ENCODE measurements at places on chromosomes 11 and 22. TPM values are rescaled to one million over a fixed set of nuclear protein-coding genes. Genes with fewer than 3 reads are reported as not detected.

DNA sequence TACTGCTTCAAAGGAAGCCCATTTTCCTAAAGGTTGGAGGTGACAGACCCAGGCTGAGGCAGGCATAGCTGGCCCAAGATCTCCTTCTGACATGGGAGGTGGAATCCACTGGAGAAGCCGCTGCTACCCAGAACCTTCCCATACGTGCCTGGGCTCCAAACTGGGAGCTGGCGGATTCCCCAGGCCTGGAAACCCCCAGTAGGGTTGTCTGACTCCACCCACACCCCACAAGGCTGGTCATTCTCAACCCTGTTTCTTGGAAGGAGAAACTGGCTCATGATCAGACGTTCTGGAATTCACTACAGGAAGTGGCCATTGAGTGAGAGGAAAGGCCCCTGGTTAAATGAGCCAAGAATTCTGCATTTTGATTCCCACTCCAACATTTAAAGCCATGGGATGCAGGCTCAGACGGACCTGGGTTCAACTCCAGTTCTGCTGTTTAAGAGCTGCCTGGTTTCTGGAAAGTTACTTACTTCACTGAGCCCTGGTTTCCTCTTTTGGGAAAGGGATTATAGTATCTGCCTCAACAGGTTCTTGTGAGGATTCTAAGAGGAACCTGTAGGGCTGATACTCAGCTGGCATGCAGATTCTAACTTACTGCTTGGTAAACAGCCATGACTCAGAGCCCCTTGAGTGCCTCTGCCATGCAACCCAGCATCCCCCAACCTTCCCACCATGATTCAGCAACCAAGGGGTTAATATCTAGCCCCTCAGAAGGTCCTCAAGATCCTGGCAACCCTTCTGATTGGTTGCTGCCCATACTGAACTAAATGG is 19.4 kb upstream of the TSKU start:
- no peak for DNase-seq

- no peak for DNase-seq
Observed at GRCh38 chr11:113728814-113729213, 22.7 kb upstream of the TMPRSS5 start.

GRCh38 chr11:71247551-71248250 is 4.7 kb downstream of the SHANK2 start:
- DNase-seq, result no peak

DNA sequence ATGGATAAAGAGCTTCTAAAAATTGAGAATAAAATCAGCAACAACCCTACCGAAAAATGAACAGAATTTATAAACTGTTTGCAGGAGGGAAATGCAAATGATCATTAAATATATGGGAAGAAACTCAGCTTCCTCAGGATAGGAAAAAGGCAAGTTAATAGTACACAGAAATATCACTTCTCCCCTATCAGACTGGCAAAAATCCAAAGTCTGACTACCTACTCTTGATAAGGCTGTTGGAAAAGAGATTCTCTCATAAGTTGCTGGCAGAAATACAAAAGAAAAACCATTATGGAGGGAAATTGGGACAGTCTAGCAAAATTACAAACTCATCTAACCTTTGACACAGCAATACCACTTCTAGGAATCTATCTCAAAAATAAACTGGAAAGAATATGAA is 100.9 kb upstream of the LDLRAD3 start:
- DNase-seq, result no peak

- no peak for DNase-seq
Observed at GRCh38 chr11:76270389-76270788, 64.1 kb upstream of the WNT11 start.

DNA sequence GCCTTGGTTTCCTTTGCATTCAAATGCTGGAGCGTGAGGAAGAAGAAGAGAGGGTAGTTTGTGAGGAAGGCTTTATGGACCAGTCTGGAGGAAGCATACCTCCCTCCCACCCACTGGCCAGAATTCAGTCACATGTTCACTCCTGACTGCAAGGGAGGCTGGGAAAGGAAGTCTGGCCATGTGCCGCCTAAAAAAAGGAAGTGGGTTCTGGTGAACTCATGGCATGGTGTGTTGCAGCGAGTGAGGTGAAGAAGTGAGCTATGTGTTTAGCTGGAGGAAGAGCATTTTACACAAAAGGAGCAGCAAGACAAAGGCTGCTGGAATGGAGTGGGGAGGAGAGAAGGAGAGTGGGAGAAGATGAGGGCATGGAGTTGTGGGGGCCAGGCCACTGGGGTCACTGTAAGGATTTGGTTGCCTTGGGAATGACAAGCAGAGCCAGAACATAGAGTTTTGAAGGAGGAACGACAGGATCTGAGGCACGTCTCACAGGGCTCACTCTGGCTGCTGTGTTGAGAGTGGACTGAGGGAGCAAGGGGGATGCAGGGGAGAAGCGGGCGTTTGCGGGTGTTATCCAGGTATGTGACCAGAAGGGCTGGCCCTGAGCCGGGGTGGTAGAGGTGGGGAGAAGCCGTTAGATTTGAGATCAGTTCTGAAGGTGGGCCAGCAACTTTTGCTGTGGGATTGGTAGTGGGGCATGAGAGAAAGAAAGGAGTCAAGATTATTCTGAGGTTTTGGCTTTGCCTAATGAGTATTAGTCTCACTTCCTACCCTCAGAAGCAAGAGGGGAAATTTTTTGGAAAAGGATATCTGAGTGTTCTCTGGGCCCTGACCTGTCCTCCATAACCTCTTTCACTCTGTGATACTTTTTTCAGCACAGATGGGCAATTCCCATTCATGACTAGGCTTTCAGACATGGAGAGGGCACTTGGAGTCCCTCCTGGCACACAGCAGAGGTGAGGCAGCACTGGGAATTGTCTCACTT is 26.4 kb downstream of the BMAL1 start:
- no peak for DNase-seq

- no peak for DNase-seq
Observed at GRCh38 chr22:42967933-42968332, 47.0 kb downstream of the PACSIN2 start.

DNA sequence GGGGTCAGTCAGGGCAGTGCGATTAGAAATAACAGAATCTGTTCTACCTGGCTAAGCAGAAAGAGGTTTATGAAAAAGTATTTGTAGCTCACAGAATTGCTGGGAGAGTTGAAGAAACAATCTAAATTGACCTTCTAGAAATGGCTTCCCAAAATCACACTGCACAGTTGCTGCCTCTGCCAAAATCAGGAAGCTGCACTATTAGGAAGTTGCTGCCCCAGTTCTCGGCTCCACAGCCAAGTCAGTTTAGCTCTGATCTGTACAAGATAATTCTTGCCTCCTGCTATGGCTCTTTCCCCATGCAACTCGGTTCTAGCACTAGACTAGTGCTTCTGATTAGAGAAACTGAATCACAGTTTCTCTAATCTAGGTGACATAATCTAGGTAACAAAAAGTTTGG is 16.0 kb upstream of the CCDC90B start:
- no peak for DNase-seq

DNA sequence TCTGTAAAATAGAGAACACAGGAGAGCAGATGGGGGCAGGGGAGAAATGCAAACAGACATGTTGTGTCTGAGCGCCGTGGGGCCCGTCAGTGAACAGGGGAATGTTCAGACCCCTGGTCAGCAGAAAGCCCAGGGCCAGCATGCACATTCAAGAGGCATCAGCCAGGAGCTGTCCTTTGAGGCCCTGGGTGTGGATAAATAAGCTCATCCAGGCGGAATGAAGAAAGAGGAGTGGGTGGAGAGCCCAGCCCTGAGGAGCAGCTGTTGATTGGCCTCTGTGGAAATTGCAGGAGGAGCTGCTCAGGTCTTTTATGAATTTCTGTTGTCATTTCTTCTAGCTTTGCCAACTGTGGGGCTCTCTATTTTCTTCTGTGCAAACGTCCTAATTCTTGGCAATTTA is 49.7 kb upstream of the CECR2 start:
- no peak for DNase-seq

Gene ASPHD2
- 0.20 TPM for total RNA-seq

Gene OR52E5
- total RNA-seq, result not detected

Gene CHADL
- 0.76 TPM for total RNA-seq
